Prostate gland (tissue), 2 donors: ENCODE measurements at places on chromosomes 16 and 17.

DNA sequence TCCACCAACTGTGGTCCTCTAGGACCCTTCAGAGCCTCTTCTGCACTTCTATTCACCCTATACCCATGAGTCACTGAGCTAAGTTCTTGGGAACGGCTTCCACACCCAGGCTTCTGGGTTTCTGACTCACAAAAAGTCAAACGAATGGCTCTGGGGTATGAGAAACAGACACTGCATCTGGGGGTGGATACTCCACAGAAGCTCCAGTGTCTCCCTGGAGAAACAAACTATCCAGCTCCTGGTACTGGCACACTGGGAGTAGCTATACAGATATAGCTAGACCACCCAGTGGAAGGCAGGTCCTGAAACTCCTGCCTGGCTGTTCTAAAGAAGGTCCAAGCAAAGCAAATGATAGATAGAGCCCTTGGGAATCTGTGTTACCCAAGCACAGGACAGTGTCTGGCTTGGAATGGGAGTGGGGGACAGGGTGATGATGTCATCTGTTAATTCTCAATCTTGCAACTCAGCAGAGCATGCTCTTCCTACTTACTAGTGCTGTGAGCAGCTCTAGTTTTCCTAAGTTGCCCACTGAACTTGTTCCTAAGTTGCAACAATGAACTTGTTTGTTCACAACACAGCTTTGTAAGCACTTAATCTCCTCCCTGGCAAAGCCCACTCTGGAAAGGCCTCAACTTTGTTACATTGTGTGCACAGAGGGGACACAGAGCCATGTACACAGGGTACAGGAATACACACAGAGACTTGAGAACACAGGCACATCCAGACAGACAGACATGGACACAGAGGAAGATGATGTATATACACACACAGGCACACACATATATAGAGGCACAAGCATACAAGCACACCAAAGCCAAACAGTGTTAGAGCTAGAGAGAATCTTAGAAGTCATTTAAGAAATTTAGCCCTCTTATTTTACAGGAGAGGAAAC, 6.7 kb downstream of the MMP28 start:
- no peak for DNase-seq

- no peak for DNase-seq
Measured at GRCh38 chr17:8408371-8408770, 10.7 kb upstream of the RNF222 start.

GRCh38 chr17:81551458-81552243, 502 bp downstream of the FAAP100 start:
- DNase-seq: no peak

- DNase-seq: no peak
Measured at GRCh38 chr17:71176928-71177443, 943.8 kb upstream of the SOX9 start.

- no peak for DNase-seq
Measured at GRCh38 chr17:74677558-74678466, 34.9 kb downstream of the CD300LF start.

DNA sequence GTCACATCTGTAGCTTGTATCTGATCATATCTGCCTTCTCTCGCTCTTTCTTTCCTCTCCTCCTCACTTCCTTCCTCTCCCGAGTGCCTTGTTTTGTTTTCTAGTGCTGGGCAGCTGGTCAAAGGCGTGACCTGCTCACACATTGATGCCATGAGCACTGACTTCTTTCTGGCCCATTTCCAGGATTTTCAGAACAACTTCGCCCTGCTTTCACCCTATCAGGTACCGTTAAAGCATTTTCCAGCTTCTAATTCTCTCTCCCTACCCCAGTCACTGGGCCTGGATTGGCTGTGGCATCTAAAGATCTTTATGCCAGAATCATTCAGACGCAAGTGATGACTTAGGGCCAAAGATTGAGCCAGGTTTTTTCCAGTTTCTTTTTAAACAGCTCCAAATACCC, 55.5 kb downstream of the OTOA start:
- DNase-seq: no peak

DNA sequence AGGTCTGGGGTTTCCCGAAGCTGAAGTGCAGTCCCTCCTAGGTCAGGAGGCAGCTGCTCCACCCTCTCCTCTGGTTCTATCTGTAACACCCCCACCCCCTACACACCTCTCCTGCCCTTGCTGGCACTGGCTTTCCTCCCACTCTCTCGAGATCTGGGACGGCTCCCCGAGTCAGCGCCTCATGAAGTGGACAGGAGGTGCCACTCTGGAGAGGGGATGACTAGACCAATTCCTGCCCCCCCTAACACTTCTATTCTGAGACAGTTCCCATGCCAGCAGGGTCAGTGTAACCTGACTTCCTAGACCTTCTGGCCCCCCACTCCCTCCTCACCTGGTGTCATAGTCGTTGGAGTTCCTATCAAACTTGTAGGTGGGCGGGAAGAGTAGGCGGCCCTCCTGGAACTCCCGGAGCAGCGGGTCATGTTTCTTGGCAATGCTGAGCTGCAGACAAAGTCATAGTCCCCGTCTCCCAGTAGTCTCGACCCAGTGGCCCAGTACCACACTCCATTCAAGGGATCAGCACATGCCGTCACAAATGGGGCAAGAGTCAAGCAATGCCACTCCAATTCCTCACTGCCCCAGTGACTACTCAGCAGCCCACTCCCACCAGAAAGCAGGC, 9.7 kb downstream of the INPP5K start:
- no peak for DNase-seq

GRCh38 chr16:52573365-52574299, 26.7 kb upstream of the TOX3 start:
- peak; percentile 19 for DNase-seq

DNA sequence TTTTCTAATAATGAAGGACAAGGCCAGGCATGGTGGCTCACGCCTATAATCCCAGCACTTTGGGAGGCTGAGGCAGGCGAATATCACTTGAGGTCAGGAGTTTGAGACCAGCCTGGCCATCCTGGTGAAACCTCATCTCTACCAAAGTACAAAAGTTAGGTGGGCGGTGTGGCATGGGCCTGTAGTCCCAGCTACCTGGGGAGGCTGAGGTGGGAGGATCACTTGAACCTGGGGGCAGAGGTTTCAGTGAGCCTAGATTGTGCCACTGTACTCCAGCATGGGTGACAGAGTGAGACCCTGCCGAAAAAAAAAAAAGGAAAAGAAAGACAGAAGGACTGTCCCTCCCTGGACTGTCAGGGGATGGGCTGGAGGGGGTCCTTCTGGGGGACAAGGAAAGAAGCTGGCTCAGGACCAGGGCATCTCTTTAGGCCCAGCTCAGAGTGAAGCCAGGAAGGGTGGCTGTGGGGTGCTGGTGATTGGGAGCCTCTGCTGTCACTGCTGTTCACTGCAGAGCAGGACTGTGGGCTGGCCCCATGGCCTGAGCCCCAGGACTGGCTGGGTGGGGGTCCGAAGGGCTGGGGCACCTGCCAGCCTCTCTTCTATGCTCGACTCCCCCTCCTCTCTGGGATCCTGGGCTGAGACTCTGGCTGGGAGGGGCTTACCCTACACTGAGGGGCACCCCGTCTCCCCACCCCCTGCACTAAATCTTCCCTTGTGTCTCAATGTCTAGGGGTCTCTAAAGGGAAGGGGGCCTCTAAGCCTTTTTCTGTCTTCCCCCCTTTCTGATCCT, 909 bp upstream of the ARHGAP23 start:
- no peak for DNase-seq

DNA sequence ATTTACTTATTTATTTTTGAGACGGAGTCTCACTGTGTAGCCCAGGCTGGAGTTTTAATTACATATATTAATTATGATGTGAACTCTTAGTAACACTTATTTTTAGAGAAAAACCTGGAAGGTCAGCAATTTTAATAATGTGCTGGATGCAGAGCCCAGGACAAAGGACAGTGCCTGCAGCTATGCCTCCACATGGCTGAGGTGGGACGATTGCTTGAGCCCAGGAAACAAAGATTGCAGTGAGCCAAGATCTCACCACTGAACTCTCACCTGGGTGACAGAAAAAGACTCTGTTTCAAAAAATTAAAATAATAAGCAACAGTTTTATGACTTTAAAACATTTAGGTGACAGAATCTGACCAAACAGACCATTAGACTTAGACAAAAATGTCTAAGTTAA, 11.0 kb upstream of the CARD14 start:
- no peak for DNase-seq

GRCh38 chr17:55437159-55437605, 15.5 kb upstream of the MMD start:
- DNase-seq: no peak

DNA sequence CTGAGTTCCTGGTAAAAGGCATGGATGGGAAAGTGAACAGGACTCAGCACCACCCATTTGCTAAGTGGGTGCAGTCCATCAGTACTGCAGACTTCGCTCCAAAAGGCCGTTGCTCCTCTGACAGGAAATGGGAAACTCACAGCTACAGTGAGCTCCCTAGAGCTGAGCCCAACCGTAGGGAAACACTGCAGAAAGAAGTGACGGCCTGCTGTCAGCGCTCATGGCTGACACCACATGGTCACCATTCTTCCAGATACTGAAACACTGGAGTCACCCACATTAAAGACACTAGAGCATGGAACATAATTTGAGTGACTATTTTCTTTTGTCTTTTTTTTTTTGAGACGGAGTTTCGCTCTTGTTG, 31.9 kb downstream of the UBE2O start:
- no peak for DNase-seq

GRCh38 chr16:31183432-31184428, 3.8 kb downstream of the FUS start:
- no peak for DNase-seq

DNA sequence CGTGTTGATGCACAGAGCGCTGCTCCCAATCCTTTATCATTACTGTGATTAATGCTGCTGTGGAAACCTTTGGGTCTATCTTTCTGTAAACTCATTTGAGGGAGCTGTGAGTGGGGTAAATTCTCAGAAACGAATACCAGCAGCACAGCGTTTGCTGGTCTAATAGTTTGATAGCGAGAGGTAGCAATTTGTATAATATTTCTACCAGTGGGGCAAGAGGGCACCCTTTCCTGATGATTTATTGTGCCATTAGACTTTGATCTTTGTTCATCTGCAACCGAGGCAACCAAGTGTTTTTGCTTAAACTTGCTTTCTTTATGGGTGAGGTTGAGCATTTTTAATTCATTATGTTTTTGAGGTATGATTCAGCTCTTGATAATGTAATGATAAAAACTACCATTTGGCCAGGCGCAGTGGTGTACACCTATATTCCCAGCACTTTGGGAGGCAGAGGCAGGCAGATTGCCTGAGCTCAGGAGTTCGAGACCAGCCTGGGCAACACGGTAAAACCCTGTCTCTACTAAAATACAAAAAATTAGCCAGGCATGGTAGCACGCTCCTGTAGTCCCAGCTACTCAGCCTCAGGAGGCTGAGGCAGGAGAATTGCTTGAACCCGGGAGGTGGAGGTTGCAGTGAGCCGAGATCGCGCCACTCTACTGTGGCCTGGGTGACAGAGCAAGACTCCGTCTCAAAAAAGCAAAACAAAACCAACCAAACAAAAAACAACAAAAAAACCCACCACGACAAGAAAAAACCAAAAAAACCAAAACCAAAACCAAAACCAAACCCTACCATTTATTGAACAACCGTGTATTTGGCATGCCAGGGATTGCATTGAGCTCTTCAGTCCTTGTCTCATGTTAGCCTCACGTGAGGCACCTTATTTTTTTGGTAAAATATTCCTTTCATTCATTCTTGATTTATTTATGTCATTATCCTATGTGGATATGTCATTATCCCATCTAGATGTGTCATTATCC, 81.5 kb downstream of the PLCG2 start:
- no peak for DNase-seq

- no peak for DNase-seq
Measured at GRCh38 chr17:56244268-56244890, 91.1 kb downstream of the ANKFN1 start.

- no peak for DNase-seq
Measured at GRCh38 chr17:9228408-9229159, 207.3 kb downstream of the NTN1 start.

GRCh38 chr17:39605492-39606433, 2.0 kb downstream of the NEUROD2 start:
- no peak for DNase-seq

GRCh38 chr17:1391577-1391976, 8.4 kb downstream of the YWHAE start:
- DNase-seq: no peak

DNA sequence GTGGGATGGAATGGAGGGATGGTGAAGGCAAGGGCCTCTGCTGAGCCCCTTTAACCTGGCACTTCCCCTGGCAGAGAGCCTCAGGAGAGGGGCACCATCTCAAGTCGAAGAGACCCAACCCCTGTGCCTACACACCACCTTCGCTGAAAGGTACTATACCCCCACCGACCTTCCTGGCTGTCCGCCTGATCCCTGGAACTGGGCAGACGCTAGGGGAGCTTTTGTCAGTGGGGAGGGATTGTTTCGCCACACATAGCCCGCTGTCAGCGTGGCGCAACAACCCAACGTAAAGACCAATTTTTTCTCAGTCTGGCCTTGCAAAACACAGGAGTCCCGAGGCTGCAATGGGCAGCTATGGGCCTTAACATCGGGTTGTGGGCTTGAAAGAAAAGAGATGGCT, 3.1 kb downstream of the PPP1R1B start:
- DNase-seq: no peak

GRCh38 chr16:50166511-50167500, 13.7 kb downstream of the TENT4B start:
- DNase-seq: no peak

GRCh38 chr17:6753006-6753445, 2.8 kb upstream of the XAF1 start:
- no peak for DNase-seq

- DNase-seq: no peak
Measured at GRCh38 chr16:19840524-19841110, 44.0 kb downstream of the GPRC5B start.

GRCh38 chr17:51121620-51122472, 1.2 kb upstream of the SPAG9 start:
- DNase-seq: peak; percentile 95

- no peak for DNase-seq
Measured at GRCh38 chr16:11075163-11075562, 130.8 kb downstream of the CLEC16A start.

DNA sequence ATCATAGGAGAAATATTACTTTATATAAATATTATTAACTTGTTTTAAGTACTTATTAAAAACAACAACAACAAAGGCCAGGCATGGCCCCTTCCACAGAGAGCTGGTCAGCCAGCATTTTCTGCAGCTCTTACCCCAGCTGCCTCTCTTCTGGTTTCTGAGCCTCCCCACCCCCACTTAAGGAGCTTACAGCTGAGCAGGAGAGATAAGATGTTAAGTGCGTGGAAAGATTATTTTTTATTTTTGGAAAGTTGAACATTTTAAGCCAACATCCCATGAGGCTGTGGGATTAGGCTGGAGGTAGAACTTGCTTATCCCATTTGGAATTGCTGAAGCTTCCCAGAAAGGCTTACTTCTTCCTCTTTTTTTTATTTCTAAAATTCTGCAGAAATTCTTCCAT, 401.2 kb downstream of the SEC14L1 start:
- DNase-seq: no peak

- no peak for DNase-seq
Measured at GRCh38 chr17:1683459-1683858, 1.2 kb downstream of the PRPF8 start.

DNA sequence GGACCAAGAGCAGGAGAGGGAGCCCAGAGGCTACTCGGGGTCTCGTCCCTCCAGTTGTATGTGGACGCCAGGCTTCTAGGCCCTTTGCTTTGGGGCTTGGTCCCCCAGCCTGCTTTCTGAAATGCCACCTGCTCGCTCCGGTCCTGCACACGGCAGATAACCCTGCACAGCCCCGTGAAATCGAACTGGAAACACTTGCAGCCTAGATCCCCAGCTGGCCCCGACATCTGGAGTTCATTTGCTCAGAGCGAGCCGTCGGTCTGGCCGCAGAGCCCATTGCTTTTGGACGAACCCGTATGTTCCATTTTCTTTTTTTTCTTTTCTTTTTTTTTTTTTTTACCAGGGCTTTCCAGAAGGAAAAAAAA, 22.9 kb downstream of the C1QTNF1 start:
- no peak for DNase-seq

GRCh38 chr17:77906377-77906871, 52.1 kb upstream of the TNRC6C start:
- no peak for DNase-seq
